Thymus (tissue), 14 donors: ENCODE measurements at places on chromosomes 6 and 20. TPM values are rescaled to one million over a fixed set of nuclear protein-coding genes. Genes with fewer than 3 reads are reported as not detected.

- no peaks in the 10 kb centered on the region for H3K27me3 ChIP-seq
- no peak overlapping the region for H3K27ac ChIP-seq
- DNase-seq: no peak
- no peaks in the 10 kb centered on the region for H3K4me1 ChIP-seq
- H3K4me3 ChIP-seq: no peak overlapping the region
Observed at GRCh38 chr6:81988446-81988845, 236.0 kb upstream of the TENT5A start.

DNA sequence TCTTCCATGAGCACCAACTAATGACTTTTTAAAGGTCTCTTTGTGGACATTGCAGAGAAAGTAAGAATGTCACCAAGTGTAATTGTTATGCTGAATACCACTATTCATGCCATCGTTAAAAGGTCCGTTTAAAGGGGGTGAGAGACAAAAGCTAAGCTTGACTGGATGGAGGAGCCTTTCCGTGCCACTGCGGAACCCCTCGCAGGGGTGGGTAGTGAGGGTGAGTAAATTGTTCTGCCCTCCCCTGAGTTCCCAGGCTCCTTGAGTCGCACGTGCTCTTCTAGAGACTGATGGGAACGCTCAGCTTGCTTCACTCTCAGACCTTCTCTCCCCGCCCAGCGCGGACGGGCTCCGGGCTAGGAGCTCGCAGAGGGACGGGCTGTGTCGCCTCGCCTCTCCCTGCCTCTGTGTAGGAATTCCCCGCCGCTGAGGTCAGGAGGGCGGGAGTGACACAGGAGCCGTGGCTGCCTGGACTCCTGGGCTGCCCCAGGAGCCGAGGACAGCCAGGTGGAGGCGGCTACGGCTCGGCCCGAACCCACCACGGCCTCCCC, 314.8 kb upstream of the QKI start:
- H3K4me3 ChIP-seq: no peak overlapping the region
- no peaks in the 10 kb centered on the region for H3K27me3 ChIP-seq
- no peak for DNase-seq
- no peak overlapping the region for H3K27ac ChIP-seq

Gene RAB44
- total RNA-seq: 0.28 TPM

GRCh38 chr6:80733641-80734040, 627.2 kb downstream of the BCKDHB start:
- H3K27ac ChIP-seq: no peak overlapping the region
- H3K4me1 ChIP-seq: no peaks in the 10 kb centered on the region
- no peak overlapping the region for H3K4me3 ChIP-seq
- no peaks in the 10 kb centered on the region for H3K27me3 ChIP-seq

GRCh38 chr6:18509871-18510643, 122.9 kb downstream of the RNF144B start:
- no peaks in the 10 kb centered on the region for H3K27me3 ChIP-seq
- no peak overlapping the region for H3K4me3 ChIP-seq
- H3K36me3 ChIP-seq: no peaks in the 10 kb centered on the region
- no peaks in the 10 kb centered on the region for H3K4me1 ChIP-seq
- no peak for DNase-seq

Gene C20orf204
- total RNA-seq: 17.0 TPM

DNA sequence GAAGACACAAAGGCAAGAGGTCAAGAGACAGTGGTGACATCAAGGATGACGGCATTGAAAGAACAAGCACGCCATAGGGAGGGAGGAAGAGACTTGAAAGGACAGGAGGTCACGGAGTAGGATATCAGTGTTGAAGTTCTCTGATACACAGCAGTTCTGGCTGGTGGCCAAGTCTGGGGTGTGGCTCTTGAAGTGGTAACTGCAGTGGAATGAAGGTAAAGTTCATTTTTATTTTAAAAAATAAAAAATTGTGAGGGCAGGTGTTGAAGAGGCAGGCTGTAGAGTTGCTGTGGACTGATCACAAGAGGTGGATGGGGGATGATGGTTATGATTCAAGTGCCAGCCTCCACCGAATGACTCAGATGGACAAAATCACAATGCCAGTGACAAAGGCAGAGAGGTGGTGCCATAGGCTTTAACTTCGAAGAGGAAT, 53.2 kb upstream of the BMP2 start:
- no peak for DNase-seq

DNA sequence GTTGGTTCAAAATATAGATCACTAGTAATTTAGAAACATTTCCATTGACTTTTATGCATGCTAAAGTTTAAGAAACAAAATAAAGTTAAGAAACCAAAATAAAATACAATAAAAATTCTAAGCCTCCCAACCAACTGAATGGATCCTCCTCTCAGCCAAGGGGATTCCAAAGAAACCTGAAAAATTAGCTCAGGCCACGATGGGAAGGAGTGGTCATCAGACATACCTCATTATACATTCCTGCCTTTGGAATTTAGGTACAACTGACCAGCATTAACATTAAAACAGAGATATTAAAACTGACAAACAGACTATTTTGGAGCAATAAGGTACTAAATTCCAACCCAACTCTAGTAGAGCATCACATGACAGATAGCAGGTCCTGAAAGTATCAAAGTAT, 275.2 kb downstream of the PKHD1 start:
- H3K4me3 ChIP-seq: no peak overlapping the region
- H3K27me3 ChIP-seq: no peaks in the 10 kb centered on the region
- H3K36me3 ChIP-seq: no peaks in the 10 kb centered on the region
- no peak overlapping the region for H3K27ac ChIP-seq
- DNase-seq: no peak

Gene FAM184A
- total RNA-seq: 1.4 TPM

Gene ANKEF1
- total RNA-seq: 4.2 TPM

Gene IL17A
- total RNA-seq: 0.05 TPM

Gene PI16
- total RNA-seq: 3.3 TPM

DNA sequence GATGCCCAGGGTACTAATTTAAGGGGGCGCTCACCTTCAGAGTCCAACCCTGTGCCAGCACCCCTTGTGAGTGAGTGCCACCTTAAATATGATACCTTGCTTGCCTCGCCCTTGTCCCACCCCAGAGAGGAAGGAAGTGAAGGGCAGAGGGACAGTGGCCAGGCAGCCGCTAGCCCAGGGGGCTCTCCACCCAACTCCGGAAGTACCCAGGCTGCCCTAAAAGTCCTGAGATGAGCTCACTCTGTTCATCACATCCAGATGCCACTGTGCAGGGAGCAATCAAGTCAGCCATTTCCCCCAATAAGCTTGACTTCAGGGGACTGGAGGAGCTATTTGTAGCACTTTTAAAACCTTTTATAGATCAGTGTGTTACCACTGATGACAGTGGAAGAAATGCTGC, 25.0 kb upstream of the STX16 start:
- H3K4me1 ChIP-seq: no peaks in the 10 kb centered on the region
- no peak overlapping the region for H3K4me3 ChIP-seq
- no peaks in the 10 kb centered on the region for H3K36me3 ChIP-seq
- no peaks in the 10 kb centered on the region for H3K27me3 ChIP-seq

Gene FKBP1A
- 93.4 TPM for total RNA-seq

DNA sequence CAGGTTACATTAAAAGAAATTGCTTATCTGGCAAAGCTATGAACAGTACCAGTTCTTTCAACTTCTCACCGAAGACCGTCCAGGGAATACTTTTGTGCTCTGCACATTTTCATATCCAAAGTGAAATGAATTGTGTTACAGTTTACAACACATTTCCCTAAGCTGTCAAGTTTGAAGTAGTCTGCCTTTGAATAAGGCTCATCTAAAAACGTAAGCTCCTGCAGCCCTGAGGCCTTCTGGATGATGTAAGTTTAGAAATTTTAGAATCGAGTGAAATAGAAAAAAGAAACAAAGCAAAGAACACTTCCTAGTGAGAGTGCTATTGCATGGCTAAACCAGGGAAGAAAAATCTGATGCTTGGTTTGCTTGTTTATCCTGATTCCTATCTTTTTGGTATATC, 653.8 kb downstream of the MMUT start:
- H3K36me3 ChIP-seq: no peaks in the 10 kb centered on the region
- no peaks in the 10 kb centered on the region for H3K4me1 ChIP-seq
- no peak overlapping the region for H3K27ac ChIP-seq
- H3K27me3 ChIP-seq: no peaks in the 10 kb centered on the region
- DNase-seq: no peak

GRCh38 chr6:98787435-98787834, 46.9 kb upstream of the POU3F2 start:
- H3K4me3 ChIP-seq: no peak overlapping the region
- H3K36me3 ChIP-seq: no peaks in the 10 kb centered on the region
- H3K27me3 ChIP-seq: peaks cover 7% of the 10 kb centered on the region
- no peaks in the 10 kb centered on the region for H3K4me1 ChIP-seq
- DNase-seq: no peak

Gene PRPF6
- 45.1 TPM for total RNA-seq

DNA sequence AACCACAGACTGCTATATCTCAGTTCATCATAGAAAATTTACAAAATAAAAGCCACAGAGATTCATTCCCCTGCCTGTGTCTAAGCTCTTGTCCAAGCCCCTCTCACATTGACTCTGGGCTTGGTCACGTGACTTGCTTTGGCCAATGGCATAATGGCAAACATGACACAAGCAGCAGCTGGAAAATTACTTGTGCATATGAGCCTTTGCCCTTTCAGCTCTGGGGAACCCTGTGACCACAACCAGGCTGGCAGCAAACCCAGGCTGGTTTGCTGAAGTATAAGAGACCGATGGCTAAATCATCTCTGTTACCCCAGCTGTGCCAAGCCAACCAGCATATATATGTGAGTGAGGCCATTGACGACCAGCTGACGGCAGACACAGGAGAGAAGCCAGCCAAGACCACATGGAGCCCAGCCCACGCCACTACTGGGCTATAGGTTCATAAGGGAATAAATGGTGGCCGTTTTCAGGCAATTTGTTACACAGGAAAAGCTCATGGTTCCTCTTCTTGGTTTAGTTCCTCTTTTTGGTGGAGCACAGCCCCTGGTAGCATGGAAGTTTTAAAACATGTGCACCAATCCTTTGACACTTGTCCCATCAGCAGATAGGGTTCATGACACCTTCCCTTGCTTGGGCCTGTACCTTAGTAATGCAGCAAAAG, 31.8 kb upstream of the RSPO4 start:
- H3K27ac ChIP-seq: no peak overlapping the region
- no peaks in the 10 kb centered on the region for H3K36me3 ChIP-seq
- H3K4me3 ChIP-seq: no peak overlapping the region
- H3K4me1 ChIP-seq: no peaks in the 10 kb centered on the region

Gene KIF13A
- 8.5 TPM for total RNA-seq

Gene RAD21L1
- not detected for total RNA-seq

GRCh38 chr20:41003143-41003935, 25.3 kb upstream of the TOP1 start:
- DNase-seq: no peak
- H3K27ac ChIP-seq: no peak overlapping the region
- H3K36me3 ChIP-seq: no peaks in the 10 kb centered on the region
- H3K27me3 ChIP-seq: no peaks in the 10 kb centered on the region
- no peak overlapping the region for H3K4me3 ChIP-seq

Gene TMEM244
- total RNA-seq: not detected

Gene PNLDC1
- 0.28 TPM for total RNA-seq

Gene ZNF311
- total RNA-seq: 0.76 TPM

- no peaks in the 10 kb centered on the region for H3K27me3 ChIP-seq
- H3K4me3 ChIP-seq: no peak overlapping the region
- DNase-seq: no peak
- H3K36me3 ChIP-seq: no peaks in the 10 kb centered on the region
- no peaks in the 10 kb centered on the region for H3K4me1 ChIP-seq
Observed at GRCh38 chr6:40369042-40369441, 218.1 kb downstream of the LRFN2 start.

DNA sequence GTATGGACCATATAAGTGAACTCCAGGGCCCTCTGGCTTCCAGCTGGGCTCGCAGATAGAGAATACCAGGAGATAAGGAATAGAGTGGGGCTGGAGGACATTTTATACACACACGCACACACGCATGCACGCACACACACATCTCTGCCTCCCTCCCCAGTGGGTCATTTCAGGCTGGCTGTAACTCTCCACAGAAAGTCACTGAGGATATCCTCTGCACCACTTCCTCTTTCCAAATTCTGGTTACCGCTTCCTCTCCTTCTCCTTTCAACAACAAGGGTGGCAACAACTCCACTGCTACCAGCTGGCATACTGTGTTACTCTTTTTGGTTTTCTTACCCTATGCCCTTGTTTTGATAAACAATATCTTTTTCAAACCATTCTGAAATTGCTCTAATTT, 280.2 kb downstream of the COL12A1 start:
- H3K27ac ChIP-seq: no peak overlapping the region
- DNase-seq: no peak
- H3K27me3 ChIP-seq: no peaks in the 10 kb centered on the region
- H3K4me3 ChIP-seq: no peak overlapping the region
- H3K4me1 ChIP-seq: no peaks in the 10 kb centered on the region
- H3K36me3 ChIP-seq: no peaks in the 10 kb centered on the region

Gene OTOR
- total RNA-seq: 0.19 TPM

Gene STX11
- 3.2 TPM for total RNA-seq
